Activated CD8-positive, alpha-beta memory T cell treated with anti-CD3 and anti-CD28 coated beads for 4 hours (primary cell): ENCODE measurements at places on chromosomes 4 and X.

GRCh38 chr4:153529646-153530045 is 63.5 kb downstream of the TMEM131L start:
- DNase-seq: no peak

DNA sequence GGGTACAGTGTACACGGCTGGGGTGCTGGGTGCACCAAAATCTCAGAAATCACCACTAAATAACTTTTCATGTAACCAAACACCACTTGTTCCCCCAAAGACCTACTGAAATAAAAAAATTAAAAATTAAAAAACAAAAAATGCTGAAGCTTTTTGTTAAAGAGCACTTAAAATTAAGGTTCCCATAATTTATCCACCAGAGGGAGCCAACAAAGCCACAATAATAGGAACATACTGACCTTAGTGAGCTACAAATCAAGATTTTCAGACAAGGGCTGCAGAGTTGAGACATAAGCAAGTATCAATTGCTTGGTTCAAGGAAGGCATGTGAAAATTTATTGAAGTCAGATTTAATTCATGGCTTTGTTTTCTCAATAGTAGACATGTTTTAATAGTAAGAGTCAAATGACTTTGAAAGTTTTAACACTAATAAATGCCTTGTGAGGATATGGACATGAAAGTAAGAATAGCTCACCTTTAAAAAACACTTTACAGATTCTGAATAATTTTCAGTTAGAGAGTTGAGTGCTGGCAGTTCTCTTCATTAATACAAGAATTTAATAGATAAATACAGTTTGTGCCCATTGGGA is 43.0 kb upstream of the SCOC start:
- DNase-seq: no peak

DNA sequence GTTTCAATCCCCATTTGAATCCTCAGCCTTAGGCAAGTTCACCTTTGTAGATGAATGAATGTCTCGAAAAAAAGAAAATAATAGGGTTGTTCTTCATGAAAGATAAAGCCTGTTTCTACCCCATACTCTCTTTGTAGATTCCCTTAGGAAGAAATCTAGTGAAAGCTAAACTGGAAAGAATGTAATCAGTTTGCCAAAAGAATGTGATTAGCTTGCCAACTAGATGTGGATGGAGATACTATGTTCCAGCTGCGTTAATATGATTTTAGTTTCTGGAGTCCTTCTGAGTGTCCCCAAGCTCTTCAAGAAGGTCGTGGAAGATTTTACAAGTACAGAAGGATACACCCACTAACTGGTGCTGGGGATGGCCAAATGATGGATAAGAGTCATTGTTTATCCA is 162.3 kb upstream of the EDNRA start:
- DNase-seq: no peak

- no peak for DNase-seq
These were observed 267.8 kb upstream of the INTU start for GRCh38 chr4:127364911-127365310.

DNA sequence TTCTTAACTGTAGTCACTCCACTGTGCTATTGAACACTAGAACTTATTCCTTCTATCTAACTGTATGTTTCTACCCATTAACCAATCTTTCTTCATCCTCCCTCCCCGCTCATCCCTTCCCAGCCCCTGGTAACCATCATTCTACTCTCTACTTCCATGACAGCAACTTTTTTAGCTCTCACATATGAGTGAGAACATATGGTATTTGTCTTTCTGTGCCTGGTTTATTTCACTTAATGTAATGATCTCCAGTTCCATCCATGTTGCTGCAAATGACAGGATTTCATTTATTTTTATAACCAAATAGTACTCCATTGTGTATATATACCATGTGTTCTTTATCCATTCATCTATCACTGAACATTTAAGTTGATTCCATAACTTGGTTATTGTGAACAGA is 186.5 kb downstream of the GABRB1 start:
- DNase-seq: no peak
